ENCODE measurements at places on chromosomes 2 and 18. TPM values are rescaled to one million over a fixed set of nuclear protein-coding genes. Genes with fewer than 3 reads are reported as not detected.
A peak's percentile ranks its signal among the peaks of the same experiment; 100 is the strongest.

GRCh38 chr2:221096706-221097567 lies 475.2 kb downstream of the EPHA4 start:
- no peak for DNase-seq

DNA sequence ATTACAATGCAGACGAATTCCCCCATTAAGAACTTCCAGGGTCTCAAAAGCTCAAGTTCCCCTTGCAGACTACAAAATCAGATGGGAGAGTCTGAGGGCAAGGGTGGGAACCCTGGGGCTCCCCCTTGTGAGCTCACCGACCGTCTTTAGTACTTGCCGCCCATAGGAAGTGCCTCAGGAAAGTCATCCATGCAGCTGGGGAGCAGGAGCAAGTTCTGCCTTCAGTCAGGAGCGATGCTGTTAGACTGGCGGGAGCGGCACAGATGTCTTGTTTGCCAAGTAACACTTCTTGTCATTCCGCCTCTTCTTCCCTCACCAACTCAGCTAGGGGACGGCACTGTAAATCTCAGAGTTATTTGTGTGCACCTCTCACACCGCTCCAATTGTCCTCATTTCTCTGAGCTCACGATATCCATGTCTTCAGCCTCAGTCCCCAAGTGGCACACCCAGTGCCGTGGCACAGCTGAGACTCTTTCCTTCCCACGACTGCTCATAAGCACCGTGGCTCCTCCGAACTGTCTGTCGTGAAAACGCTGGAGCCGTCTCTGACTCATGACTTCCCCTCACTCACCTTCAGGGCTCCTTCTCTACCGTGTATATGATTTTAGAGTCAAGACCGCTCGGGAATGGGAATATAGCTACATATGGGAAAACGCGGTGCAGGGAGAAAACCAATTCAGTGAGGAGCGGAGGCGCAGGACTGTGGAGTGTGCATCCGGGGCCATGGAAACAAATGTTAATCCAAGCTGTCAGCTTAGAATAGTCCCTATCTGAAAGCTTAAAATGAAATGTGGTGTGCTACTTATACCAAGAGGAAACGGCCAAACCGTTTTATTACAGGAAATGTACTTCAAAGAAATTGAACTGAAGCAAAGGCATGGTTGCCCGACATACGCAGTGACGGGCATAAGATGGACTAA lies 34.0 kb downstream of the UXS1 start:
- peak; percentile 78 for DNase-seq

DNA sequence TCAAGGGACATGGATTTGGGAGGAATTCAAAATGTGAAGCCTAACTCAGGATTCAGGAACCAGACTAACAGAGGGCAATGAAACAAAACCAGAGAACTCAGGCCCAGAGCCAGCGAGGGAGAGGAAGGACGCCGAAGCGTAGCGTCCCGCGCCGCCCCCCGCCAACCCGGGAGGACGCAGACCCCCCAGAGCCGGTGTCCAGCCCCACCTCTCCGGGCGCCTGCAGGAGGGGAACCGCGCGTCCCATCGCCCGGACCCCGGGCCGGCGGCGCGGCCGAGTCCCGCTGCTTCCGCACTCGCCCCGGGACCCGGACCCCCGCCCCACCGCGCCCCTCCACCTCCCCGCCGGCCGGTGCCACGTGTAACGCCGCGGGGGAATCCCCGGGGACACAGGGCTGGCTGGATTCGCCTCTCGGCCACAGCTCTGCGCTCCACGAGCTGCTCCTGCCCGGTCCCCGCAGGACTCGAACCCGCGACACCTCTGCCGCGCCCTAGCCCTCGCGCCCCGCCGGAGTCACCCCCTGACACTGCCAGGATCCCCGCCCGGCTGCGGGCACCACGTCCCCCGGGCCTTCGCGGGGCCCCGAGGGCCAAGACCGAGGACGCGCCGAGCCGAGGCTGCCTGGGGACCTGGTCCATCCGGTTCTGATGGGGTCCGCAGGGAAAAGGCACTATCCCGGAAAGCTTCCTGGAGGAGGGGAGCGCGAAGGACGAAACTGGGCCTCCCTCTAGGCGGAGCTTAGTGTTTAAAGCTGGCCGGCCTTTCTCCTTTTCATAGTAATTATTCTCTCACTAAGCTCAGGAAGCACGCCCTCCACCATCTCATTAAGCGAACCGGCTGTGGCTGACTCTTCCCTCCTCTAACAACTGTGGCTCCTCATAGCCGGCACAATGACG lies 40.4 kb upstream of the FAM124B start:
- no peak for DNase-seq

DNA sequence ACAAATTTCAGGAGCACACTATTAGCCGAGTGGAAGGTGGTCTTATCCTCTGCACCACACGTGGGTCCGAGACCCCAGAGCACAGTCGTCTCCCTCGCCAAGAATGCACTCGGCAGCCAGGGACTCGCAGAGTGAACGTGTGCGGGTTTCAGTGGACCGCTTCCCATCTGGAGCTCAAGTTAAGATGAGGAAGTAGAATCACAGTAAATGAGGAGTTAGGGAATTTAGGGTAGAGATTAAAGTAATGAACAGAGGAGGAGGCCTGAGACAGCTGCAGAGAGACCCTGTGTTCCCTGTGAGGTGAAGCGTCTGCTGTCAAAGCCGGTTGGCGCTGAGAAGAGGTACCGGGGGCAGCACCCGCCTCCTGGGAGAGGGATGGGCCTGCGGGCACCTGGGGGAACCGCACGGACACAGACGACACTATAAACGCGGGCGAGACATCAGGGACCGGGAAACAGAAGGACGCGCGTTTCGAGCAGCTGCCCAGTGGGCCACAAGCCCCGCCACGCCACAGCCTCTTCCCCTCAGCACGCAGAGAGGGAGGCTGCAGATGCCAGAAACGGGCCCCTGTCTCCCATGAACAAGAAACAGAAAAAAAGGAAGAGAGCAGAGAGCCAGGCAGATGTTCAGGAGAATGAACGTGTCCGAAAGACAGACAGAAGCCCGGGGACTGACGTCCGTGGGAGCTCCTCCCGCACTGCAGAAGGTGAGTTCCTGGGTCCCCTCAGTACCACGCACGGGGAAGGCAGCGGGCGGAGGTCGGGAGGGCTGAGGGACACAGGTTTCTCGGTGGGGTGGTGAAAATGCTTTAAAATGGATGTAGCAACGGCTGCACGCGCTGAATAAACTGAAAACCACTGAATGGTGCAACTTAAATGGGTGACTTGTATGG lies 5.4 kb upstream of the KCNG2 start:
- DNase-seq = no peak

DNA sequence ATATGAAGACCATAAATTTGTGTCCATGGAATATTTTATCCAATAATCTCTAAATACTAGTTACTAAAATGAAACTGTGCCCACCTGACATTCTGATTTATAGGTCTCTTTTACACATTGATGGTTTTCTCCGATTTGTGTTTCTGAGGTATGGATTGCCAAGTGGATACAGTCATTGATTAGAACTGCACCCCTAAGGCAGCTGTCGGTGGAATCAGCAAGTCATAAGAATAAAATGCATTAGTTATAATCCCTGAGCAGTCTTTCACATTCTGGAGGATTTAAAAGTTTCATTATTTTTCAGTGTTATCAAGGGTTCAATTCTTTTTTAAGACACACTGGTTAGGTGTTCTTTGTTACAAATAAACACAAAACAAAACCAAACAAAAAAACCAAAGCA lies 6.0 kb downstream of the CAVIN2 start:
- no peak for DNase-seq

DNA sequence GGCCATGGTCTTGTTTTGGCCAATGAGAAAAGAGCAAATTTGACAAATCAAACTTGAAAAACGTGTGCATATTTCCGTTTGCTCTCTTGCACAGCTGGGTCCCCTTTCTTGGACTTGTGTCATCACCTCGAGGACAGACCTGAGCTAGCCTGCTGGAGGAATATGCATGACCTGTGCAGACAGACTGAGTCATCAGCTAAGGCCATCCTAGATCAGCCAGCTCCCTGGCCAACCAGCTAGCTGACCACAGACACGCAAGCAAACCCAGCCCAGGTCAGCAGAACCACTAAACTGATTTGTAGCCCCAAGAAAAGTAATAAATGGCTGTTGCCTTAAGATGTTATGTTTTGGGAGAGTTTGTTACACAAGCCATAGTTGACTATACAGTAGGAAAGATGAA lies 61.3 kb upstream of the PAX3 start:
- DNase-seq = no peak

- no peak for DNase-seq
Observed at GRCh38 chr2:144914622-144915318, 394.9 kb upstream of the ZEB2 start.

- DNase-seq = no peak
Observed at GRCh38 chr2:225192869-225193268, 150.6 kb upstream of the DOCK10 start.

GRCh38 chr2:222842491-222843174 lies 18.2 kb upstream of the ACSL3 start:
- DNase-seq = no peak

GRCh38 chr2:198763793-198764192 lies 693.9 kb downstream of the SATB2 start:
- no peak for DNase-seq

- no peak for DNase-seq
Observed at GRCh38 chr2:10514273-10514672, 66.1 kb upstream of the ODC1 start.

PDK1 gene
- 53.0 TPM for total RNA-seq

DOCK10 gene
- 222 TPM for total RNA-seq

TLX2 gene
- not detected for total RNA-seq

ATP6V1B1 gene
- total RNA-seq = not detected

KIF3C gene
- 6.6 TPM for total RNA-seq

FAHD2B gene
- total RNA-seq = 22.9 TPM

Data from CD4-positive, CD25-positive, alpha-beta regulatory T cell (primary cell).